ENCODE measurements at places on chromosomes 3 and 15.

DNA sequence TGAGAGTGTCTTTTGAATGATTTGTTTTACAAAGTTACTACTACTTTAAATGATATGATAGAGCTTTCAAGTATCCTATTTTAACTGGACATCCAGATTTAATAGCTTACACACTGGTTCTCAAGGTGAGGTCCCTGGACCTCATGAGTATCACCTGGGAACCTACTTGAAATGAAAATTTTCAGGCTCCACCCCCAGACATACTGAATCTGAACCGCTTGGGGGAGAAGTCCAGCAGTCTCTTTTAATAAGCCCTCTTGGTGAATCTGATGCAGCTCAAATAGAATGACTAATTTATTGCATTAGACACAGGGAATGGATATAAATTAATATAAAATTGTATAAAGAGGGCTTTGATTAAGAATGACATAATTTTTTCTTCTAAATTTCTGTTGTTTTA lies 29.4 kb upstream of the SLITRK3 start:
- DNase-seq = no peak

DNA sequence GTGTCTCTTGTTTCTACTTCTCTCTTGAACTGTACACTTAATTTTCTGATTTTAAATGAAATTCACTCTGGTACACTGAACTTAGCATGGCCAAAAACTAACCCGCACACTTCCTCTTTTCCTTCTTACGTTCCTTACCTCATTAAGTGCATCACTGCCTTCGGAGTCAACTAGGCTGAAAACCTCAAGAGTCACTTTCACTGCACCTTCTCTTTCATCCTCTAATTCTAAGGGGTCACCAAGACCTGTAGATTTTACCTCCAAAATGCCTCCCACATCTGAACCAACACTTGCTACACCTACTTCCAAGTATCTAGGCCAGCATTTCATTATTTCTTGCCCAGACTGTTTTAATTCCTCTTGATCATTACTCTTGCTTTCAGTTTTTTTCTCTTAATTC lies 6.6 kb downstream of the CBLB start:
- DNase-seq = no peak

GRCh38 chr3:72523429-72524151 lies 324.7 kb downstream of the SHQ1 start:
- DNase-seq = no peak

DNA sequence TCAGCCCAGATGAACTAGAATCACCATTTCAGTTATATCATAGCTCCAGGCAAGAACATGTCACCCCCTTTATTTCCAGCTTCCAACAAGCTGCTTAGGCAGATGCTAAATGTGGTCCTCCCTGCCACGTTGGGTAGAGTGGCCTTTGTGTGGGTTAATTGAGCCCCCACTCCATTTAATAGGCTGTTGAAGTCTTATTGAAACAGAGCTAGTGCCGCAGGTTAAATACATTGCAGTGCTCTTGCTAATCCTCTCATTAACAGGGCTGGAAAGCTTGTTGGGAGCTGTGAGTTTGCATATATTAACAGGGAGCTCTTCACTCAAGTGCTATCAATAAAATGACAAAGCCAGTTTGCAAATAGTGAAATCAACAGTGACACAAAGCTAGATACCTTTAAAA lies 248.4 kb upstream of the CMC1 start:
- no peak for DNase-seq

GRCh38 chr3:42430781-42431532 lies 20.5 kb upstream of the LYZL4 start:
- DNase-seq = no peak

GRCh38 chr3:160797356-160797755 lies 41.3 kb downstream of the PPM1L start:
- DNase-seq = no peak

DNA sequence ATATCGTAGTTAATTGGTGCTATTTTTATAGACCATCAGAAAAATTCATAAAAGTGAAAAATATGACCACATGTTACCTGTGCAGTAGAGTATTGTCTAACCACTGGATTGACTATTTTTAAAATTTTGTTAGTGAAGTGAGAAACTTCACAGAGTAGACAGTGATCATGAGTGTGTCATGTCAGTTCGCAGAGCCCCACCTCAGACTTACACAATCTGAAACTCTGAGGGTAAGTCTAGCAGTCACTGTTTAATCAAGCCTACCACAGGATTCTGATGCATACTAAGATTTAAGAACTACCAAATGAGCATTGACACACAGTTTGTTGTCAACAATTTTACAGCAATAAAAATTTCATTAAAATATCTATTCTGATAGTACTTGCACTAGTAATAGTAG lies 552.9 kb upstream of the SUCLG2 start:
- DNase-seq = no peak

DNA sequence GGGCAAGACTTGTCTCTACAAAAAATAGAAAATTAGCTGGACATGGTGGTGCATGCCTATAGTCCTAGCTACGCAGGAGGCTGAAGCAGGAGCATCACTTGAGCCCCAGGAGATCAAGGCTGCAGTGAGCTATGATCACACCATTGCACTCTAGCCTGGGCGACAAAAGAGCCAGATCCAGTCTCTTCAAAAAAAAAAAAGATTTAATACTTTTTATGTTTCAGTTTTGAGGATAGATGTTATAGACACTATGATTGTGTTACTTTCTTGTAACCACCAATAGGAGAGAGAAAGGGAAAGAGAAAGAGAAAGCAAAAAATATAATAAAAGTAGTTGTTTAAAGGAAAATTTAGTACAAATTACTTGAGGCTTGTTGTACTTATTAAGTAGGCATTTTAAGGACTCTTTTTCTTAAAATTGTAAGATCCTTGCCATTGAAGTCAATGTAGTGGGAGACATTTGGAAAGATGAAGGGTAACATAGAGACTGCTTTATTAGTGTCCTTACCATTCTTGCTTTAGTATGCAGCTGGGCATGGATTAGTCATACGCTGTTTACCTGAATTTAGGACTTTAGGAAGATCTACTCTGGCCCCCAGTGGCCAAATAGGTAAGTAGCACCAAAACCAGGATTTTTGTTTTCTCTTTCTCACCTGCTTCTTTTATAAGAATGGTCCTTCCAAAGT lies 35.1 kb upstream of the ZDHHC23 start:
- DNase-seq = no peak

DNA sequence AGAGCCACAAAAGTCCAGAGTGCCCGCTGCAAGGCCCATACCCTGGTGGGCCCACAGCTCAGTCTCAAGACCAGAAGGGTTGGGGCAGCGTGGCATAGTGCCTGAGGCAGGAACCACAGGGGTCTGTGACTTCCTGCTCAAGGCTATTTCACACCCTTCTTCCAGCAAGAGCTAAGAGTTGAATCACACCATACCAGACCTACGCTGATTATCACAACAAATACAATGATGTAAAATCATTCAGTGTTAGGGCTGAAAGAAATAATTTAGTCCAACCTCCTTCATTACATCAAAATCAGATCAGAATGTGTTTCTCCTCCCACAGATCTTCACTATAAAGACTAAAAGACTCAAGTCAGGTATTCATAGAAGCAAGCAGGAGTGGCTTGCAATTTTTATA lies 27.8 kb upstream of the ST8SIA2 start:
- DNase-seq = no peak

DNA sequence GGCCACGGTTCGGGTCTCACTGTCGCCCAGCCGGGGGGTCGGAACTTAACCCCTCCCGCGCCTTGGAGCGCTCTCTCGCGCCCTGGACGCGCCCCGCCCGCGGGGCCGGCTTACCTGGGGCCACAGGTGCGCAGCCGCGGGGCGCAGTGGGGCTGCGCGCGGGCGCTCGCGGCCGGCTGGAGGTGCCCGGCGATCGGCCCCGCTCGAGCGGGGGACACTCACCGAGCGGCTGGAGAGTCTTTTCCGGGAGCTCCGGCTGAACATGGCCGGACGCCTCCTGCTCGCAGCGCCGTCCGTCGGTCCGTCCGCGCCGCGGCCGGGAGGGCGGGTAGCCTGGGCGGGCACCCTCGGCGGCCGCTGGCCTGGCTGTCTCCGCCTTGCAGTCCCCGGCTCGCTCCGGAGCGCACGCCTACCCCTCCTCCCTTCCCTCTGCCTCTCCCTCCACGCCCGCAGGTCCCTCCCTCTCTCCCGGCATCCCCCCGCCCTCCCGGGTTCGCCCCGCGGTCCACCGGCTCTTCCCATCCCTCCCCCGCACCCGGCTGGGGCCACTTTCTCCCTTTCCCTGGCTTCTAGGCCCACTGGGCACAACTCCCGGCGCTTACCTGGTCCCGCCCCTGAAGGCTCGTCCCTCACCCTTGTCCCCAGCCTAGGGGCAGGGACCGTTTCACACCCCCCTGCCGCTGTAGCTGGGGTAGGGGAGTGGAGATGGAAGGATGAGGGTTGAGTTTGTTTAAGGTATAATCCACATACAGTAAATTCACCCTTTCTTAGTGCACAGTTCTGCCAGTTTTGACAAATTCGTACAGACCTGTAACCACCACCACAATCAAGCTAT lies 220.1 kb upstream of the PRICKLE2 start:
- no peak for DNase-seq

DNA sequence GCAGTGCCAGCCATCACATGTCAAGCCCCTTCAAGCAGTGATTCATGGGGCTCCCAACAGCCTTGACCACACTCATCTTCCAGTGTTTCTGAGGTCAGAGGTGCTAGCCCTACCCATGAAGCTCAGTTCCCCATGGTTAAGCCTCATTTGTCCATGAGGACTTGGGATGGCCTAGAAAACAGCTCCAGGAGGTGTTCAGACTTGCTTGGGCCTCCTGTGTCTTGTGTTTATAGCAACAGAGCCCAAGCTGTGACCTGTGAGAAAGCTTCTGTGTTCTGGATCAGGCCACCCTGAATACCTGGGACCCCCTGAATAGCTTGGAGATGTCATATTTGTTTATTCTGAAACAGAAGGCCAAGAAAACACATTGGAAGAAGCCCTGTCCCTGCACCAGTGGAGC lies 36.7 kb downstream of the LARP6 start:
- no peak for DNase-seq

- DNase-seq = no peak
Observed at GRCh38 chr15:34861214-34861613, 65.9 kb upstream of the ACTC1 start.

GRCh38 chr3:109275702-109276293 lies 40.5 kb downstream of the DPPA2 start:
- DNase-seq = no peak

- DNase-seq = no peak
Observed at GRCh38 chr3:143643905-143644304, 204.4 kb downstream of the SLC9A9 start.

DNA sequence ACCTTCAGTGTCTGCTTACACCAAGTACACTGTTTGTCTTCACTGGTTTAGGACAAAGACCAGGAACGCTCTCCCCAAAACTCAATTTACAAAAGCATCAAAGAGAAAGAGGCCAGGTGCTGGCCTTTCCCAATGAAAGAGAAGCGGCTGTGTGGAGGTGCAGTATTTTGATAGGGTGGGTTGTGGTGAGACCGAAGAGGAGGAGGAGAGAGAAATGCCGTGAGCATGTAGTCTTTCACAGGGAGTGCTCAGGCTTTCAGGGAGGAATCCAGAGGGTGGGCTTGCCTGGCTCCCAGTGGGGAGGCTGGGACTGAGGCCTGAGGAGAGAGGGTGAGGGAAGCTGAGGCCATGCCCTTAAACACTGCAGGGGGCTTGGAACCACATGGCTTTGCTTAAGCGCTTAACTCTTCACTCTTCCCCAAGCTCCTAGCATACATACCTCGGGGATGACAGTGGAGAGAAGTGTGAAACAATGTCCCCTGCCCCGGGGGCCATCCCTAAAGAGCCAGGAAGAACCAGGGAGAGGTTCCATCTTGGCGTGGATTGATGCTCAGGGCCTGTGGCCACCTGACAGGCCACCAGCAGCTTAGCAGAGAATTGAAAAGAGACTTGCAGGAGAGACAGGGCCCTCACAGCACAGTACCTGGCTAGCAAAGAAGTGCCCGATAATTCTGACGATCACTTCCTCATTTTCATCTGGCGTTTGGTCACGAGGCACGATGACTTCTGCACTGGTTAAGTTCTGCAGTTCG lies 60.5 kb downstream of the SENP2 start:
- DNase-seq = no peak

DNA sequence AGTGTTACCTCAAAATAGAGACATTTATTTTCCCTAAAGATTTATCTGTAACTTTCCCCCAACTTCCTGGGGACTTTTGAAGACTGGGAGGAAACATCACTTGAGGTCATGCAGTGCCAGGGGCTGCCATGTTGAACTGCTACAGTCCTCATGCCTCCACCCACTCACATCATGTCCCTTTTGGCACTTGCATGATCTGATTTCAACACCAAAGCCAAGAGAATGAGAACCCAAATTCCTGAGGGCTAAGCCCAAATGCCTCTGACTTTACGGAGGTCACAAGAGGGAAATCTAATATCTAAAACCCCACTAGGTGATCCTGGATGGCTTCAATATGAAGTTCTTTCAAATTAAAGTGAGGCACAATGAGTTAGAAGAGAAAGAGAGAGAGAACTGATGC lies 213.1 kb downstream of the NTRK3 start:
- no peak for DNase-seq

- DNase-seq = no peak
Observed at GRCh38 chr3:43695443-43695842, 4.7 kb downstream of the ABHD5 start.

GRCh38 chr15:52462806-52463360 lies 65.8 kb downstream of the MYO5A start:
- no peak for DNase-seq

DNA sequence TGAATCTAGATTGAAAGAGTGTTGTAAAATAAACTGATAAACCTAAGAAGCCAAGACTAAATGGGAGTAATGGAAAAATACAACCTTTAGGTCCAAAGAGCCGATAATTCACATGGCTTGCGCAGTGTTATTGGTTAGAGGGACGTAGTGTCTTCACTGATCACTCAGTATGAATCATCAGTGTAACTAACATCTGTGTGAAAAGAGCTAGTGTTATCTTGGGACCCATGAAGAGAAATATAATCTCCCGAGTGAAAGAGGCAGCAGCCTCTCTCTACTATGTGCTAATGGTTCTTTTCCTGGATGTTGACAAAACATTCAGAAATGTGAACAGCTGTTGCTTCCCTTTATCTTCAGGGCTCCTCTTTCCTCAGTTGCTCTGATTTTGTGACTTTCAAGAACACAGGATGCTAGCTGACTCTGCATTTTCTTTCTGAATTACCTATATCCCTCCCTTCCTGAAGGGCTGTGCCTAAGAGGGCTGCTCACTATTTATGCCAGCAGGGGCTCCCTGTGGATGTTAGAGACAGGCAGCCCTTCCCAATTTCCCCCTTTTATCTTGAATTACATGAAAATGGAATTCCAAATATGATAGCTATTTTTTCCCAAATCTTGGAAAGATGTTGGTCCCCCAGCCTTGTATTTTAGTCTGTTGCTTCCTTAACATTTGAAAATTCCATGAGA lies 128.8 kb downstream of the GRM7 start:
- no peak for DNase-seq

GRCh38 chr15:99425657-99426301 lies 140.0 kb upstream of the MEF2A start:
- DNase-seq = no peak

DNA sequence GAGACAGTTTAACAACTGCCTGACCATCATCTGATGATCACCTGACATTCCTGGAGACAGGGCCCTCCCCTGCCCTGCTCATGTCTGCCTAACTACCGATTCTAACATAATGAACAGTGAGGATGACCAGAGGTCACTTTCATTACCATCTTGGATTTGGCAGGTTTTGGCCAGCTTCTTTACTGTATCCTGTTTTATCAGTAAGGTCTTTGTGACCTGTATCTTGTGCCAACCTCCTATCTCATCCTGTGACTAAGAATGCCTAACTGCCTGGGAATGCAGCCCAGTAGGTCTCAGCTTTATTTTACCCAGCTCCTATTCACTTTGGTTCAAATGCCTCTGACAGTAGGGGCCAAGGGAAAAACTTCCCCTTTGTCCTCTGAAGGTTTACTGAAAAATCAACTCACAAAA lies 40.2 kb downstream of the METTL6 start:
- DNase-seq = no peak

Measured in NCI-H187 treated with DMSO at 0.1 percent for 48 hours (cell line).